Cortex of kidney (tissue), 1 donor: ENCODE measurements at places on chromosomes 7 and 10.

DNA sequence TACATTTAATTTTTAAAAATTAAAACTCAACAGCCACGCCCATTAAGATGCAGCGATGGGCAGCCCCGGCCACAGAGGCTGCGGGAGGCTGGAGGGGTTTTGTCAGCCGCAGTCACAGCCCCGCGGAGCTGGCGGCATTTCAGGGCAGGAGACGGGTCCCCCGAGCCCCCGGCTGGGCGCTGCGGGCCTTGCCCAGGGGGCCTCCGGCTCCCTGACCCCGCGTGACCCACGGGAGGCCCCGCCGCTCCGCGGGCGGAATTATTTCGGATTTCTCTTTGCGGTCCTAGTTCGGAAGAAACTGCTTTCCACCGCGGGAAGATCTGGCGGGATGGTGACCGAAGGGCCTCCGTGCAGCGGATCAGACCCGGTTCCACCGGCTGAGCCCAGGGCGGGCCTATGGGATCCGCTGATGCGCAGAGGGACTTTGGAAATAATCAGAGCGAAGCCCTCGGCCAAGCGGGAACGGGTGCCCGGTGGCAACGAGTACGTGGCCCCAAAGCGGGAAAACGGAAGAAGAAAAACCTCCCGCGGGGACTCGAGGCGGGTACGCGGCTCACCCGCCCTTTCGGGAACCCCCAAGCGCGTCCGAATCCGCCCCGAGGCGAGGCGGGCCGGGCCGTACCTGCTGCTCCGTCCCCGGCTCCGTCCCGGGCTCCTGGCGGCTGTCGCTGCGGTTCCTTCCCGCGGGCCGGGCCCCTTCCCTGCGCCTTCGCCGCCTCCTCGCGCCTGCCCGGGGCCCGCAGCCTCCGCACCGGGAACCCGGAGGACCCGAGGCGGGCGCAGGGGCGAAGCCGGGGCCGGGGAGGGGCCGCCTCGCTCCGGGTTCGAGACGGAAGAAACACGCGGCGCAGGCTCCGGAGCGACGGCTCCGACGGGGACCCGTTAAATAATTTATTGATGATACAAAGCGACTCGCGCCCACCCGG, 1.7 kb downstream of the NKX6-2 start:
- DNase-seq: no peak

DNA sequence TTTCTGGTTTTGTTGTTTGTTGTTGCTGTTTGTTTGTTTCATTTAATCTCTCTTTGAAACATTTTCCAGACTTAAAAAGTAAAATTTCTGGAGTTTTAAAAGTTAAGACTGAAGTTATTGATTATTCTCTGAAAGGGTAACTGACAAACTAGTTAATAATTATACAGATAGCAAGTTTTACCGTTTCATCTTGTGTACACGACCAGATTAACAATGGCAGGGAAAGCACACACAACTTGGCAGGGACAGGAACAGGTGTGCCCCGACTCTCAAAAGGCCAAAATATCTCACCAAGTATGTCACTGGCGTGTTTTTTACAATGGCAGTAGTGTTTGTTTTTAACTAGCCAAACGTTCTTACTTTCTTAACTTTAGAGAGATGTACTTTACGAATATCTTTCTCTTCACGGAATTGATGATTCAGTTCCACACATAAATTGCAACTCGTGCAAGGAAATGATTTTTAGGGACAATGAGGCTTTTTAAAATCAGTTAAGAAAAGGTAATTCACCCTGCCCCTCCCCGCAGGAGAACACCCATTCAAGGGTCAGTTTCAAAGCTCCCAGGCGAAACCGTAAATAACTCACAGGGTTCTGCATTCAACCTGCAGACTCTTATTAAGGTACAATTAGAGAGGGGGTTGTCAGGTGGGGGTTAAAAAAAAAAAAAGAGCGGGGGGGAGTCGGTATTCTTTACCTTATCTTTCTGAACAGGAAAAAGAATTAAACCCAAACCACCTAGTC, 3.5 kb downstream of the CTBP2 start:
- DNase-seq: no peak

GRCh38 chr10:6201516-6201975, 1.2 kb upstream of the PFKFB3 start:
- DNase-seq: no peak

- DNase-seq: no peak
Observed at GRCh38 chr7:19690736-19691135, 18.1 kb downstream of the POLR1F start.

- DNase-seq: no peak
Observed at GRCh38 chr10:119784340-119785067, 58.7 kb downstream of the INPP5F start.

DNA sequence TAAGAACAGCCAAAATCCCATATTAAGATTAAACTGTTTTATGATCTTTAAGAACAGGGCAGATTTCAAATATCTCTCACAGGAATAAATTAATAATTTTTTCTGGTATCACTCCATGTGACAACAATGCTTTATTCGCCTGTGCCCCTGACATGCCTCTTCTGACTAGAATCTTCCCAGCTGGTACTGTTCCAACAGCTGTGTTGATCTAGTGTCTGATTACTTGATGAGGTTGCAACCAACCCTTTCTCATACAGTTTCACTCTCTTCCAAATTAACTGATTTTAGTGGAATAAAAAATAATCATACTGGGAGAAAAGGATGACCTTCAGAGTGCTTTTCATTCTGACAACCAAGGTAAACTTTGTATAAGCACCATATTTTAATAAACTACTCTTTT, 151.9 kb downstream of the CHRM2 start:
- DNase-seq: no peak

DNA sequence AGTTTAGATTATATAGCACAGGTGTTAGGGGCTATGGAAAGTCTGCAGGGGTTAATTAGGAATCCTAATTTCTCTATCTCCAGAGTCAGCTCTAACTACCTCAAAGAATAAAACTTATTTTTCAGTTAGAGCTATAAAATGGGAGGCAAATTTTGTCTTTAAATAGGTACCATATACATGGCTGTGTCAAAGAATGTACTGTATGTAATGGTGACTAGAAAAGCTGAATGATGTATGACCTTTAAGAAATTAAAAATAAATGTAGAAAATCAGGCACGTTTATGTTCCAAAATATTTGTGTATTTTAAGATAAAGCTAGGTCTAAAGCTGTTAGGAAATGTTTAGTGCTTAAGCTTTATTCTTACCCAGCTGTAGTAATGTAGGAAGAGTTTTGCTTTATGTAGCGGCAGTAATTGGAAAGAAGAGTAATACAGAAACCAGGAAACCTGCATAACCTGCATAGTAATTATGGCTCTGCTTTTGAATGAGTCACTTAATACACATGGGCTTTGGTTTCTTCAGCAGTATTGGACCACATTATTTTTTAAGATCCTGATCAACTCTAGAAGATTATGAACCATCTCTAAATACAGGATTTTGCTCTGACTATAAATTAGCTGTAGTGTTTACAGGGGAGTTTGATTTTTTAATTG, 85.0 kb downstream of the KMT2E start:
- DNase-seq: no peak

- DNase-seq: no peak
Observed at GRCh38 chr7:55521512-55521911, 50.8 kb downstream of the VOPP1 start.

GRCh38 chr10:132390921-132391675, 5.9 kb upstream of the PWWP2B start:
- no peak for DNase-seq

GRCh38 chr10:91022924-91023699, 102.2 kb upstream of the ANKRD1 start:
- DNase-seq: no peak

DNA sequence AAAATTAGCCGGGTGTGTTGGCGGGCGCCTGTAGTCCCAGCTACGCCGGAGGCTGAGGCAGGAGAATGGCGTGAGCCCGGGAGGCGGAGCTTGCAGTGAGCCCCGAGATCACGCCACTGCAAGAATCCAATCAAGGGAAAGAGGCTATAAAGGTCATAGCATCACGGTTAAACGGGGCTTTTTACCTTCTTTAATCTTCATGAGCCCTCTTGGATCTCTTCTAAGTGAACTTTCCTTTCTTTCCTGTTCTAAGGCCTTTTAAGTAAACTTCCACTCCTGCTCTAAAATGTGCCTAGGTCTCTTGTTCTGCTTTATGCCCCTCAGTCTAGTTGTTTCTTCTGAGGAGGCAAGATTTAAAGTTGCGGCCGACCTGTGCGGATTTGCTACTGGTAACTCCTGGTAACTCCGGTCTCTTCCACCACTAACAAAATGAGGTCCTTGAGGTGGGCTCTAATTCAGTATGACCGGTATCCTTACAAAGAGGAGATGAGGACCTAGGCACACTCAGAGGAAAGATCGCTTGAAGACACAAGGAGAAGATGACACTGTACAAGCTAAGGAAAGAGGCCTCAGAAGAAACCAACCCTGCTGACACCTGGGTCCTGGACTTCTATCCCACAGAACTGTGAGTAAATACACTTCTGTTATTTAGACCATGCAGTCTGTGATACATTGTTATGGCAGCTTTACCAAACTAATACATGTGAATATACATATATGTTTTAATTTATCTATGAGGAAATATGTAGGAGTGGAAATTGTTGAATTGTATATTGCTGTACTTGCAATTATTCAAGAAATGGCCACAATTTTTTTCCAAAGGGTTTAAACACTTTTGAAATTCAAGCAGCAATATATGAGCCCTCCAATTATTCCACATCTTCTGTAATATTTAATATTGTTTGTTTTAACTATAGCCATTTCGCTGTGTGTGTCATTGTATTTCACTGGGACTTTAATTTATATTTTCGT, 331.5 kb upstream of the CNTNAP2 start:
- no peak for DNase-seq

DNA sequence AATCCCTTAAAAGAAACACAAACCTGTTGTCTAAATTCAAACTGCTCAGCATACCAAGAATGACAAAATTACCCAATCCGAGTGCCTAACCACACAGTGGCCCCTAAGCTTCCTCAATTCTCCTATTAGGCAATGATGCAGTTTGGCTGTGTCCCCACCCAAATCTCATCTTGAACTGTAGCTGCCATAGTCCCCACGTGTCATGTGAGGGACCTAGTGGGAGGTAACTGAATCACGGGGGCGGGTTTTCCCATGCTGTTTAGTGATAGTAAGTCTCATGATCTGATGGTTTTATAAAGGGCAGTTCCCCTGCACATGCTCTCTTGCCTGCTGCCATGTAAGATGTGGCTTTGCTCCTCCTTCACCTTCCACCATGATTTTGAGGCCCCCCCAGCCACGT, 21.9 kb downstream of the PSAP start:
- no peak for DNase-seq

GRCh38 chr10:132696204-132696603, 89.7 kb downstream of the NKX6-2 start:
- no peak for DNase-seq

DNA sequence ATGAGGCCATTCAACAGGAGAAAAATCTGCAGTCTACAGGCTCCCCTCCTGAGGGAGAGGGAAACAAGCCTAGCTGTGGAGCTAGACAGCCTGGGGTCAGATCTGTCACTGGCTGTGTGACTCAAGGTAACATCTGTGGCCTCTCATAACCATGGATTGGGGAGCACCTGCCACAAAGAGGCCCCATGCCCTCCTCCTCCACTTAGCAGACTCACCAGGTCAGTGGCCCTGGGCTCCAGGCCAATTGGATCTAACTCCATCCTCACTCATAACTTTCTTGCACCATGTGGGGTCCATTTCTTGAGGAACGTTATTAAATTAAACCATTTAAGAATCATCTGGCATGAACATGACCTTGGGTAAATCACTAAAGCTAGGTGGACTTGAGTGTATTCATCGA, 1.8 kb downstream of the GDF10 start:
- no peak for DNase-seq

DNA sequence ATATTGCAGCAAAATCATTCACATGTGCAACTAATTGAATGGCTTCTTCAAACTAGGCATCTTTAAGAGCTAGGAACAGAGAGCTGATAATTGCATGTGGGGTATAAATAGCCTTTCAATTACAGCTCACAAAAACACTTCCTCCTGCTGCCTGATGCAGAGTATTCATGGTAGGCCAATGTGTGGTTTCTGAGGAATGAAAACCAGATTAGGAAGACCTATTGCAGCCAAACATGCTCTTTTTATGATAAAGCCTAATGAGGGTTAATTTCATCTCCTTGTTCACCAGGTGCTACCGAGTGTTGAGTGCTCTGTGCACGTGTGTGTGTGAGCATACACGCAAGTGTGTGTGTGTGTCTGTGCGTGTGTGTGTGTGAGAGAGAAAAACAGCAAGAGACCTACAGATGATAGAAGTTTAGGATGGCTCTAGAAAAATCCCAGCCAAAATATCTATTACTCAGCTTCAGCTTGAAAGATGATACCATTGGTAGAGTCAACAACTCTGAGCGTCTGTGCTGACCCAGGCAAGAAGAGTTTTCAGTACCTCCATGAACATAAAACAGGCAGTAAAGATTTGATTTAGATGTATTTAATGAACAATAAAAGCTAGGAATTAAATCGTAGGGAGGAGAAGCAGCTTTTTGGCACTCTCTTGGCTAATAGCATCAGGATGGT, 448.5 kb upstream of the ANKRD30A start:
- no peak for DNase-seq

DNA sequence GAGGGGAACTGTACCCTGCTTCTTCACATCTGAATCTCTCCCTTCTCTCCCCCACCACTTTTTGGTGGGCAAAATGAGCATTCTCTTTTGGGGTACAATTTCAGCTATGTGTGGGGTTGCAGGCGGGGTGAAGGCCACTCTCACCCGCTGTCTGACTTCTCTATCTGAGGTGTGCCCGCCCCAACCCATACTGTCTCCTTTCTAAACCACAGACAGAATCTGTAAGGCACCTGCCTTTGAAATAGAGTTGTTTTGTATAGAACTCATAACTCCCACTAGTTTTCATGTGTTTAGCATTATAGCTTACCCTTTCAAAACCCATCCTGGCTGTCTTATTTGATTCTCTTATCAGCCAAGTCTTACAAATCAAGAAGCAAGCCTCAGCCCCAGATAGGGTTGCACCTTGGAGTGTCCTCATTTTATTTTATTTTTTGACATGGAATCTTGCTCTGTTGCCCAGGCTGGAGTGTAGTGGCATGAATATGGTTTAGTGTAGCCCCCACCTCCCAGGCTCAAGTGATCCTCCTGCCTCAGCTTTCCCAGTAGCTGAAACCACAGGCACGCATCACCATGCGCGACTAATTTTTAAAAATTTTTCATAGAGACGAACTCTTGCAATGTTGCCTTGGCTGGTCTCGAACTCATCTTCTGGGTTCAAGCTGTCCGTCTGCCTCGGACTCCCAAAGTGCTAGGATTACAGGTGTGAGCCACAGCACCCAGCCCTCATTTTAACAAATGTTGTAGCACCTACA, 11.9 kb downstream of the TSPAN14 start:
- no peak for DNase-seq
